ENCODE measurements at places on chromosomes 5 and 9.

DNA sequence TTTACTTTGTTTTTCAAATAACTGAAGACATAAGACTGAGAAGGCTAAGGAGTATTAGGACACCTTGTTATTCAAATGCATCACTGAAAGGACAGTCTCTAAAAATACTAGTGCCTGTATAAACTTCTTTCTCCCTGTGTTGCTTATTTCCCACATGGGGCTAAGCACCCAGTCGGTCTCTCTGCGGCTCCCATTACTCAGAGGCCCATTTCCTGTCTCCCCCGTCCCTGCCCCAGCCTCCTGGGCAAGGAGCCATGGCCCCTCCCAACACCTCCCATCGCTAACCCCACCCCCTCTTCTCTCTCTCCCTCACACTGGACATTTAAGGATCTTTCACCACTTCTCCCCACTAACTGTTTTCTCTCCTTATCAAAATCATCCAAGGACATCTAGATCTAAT is 81.9 kb downstream of the EBF1 start:
- no peak for DNase-seq

GRCh38 chr5:148961261-148962199 is 101.3 kb downstream of the SH3TC2 start:
- DNase-seq = no peak

- peak; percentile 28 for DNase-seq
These were observed 6.5 kb downstream of the LRRC26 start for GRCh38 chr9:137163365-137163715.

DNA sequence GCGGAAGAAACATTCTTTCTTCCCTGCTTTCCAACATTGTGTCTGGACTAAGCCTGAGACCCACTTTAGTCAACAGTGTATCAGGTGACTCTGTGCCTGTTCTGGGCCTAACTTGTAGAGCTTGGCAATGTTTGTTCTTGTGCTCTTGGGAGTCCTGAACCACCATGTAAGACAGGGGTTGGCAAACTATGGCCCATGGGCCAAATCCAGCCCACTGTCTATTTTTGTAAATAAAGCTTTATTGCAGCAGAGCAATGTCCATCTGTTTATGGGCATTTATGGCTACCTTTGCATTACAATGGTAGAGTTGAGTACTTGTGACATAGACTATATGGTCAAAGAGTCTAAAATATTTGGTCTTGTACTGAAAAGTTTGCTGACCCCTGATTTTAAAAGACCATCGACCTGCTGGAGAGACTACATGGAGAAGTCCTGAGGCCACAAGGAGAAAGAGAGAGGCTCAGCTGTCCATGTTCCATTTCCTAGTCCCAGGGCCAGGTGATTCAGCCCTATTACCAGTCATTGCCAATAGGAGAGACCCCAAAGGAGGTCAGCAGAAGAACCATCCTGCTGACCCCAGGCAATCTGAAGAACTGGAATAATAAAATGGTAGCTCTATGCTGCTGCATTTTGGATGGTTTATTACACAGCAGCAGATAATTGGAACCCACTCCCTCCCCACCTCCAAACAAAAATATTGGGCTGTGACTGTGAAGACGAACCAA is 211.3 kb downstream of the AUH start:
- no peak for DNase-seq

GRCh38 chr5:140311011-140311467 is 8.1 kb upstream of the PFDN1 start:
- DNase-seq = no peak

DNA sequence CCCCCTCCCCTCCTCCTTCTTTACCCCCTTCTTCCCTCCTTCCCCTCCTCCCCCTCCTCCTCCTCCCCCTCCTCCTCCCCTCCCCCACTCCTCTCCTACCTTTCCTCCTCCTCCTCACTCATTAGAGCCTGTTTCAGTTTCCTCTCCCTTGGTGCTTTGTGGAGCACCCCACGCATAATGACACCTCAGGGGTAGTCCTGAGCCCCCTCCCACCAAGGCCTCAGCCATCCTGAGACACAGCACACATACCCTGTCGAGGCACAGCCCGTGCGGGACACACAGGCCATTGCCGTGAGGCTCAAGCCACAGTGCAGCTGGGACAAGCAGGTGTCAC is 35.4 kb downstream of the HK3 start:
- DNase-seq = no peak

DNA sequence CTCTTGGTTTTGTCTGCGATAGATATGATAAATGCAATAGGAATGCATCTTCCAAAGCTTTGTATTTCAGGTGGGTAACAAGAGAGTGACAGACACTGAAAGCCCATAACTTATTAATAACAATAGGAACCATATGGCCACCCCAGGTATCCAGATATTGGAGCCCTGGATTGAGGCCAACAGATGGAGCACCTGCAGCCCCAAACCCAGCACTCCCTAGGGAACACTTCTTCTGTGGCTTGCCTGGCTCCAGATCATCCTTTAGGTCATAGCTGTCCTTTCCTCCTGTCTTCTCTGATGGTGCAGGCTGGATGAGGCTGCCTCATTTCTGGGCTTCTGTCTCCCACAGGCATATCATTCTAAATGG is 5.0 kb upstream of the IL3 start:
- DNase-seq = no peak

DNA sequence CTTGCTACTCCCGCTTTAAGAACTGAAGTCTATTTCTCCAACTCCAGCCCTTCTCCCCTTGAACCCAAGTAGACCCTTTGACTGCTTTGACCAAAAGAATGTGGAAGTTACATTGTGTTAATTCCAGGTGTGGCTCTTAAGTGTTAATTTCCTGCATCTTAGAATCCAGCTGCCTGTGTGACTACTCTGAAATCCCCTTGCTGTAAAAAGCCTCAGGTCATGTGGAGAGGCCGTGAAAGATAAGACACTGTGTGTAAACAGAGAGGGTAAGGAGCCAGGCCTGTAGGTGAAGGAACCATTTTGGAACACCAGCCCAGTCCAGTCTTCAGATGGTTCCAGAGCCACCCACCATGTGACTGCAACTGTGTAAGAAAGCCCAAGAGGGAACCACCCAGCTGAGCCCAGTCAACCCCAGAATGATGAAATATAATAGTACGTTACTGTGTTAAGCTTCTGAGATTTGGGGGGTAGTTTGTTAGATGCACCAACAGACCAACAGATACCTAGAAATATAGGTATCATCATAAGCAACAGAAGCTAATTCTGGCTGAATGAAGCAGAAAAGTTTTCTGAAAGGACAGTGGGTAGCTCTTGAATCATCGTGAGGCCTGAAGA is 59.4 kb upstream of the CCDC112 start:
- DNase-seq = no peak

DNA sequence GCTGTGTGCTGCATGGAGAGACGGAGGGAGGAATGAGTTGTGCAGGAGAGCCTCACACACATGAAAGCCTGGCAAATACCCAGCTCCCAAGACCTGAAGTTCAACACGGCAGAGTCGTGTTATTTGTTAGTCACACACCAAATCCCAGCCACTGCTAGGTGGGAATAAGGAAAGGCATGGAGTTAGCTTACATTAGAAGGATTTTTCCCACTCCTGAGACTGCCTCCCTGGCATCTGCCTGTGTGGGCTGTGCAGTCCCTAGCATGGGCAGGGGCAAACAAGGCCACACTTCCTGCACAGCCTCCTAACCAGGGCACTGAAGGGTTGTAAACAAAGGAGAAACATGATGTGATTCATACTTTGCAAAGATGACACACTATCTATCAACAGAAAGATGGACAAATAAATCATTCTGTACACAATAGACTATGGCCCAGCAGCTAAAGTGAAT is 306.8 kb downstream of the SPOCK1 start:
- DNase-seq = peak; percentile 23

GRCh38 chr5:68482199-68482598 is 266.6 kb downstream of the PIK3R1 start:
- DNase-seq = no peak

- no peak for DNase-seq
These were observed 756 bp downstream of the VAV2 start for GRCh38 chr9:133991214-133991921.

DNA sequence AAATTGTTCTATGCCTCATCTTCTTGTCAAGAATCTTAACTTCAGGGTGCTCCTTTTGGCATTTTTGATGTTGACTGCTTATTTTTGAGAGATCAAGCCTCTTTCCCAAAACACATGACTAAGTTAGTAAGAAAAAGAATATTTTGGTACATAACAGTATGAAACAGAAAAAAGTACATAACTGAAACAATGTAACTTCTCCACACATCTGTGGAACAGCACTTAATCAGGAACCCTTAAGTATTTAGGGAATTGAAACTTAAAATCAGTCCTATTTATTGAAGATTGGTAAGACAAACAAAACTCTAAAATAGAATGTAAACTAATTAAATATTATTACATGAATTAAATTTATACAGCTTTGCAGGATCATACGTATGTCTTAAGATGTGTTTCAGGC is 103.4 kb downstream of the MELK start:
- no peak for DNase-seq

- DNase-seq = peak; percentile 99
These were observed at the start of gene DAB2 for GRCh38 chr5:39424736-39425637. Gene DAB2 (minus strand): TSS chr5:39424980. CDS start chr5:39394320, 30,660 bp downstream.

DNA sequence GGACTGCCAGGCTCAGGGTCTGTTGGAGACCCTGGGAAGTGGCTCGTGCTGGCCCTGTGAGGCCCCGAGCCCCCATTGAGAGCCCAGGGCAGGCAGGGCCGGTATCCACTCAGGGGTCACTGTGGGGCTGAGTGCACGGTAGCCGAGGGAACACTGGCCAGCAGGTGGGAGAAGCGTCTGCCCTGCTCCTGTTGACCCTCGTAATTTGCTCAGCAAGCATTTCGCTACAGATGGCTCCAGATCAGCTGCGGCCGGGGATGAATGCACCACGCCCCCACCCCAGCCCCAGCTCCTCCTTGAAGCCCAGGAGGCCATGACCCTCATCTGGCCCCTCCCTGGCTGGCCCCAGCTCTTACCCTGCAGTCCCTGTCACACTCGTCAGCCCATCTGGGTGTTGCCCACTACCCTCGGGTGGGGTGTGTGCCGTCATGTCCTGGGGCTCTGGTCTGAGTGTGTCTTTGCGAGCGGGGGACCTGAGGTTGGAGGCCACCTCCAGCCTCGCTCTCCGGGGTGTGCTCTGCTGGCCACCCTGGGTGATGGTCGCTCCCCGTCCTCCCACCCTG is 6.1 kb upstream of the NRARP start:
- DNase-seq = peak; percentile 44

GRCh38 chr5:125142458-125142857 is 396.0 kb upstream of the ZNF608 start:
- DNase-seq = no peak

DNA sequence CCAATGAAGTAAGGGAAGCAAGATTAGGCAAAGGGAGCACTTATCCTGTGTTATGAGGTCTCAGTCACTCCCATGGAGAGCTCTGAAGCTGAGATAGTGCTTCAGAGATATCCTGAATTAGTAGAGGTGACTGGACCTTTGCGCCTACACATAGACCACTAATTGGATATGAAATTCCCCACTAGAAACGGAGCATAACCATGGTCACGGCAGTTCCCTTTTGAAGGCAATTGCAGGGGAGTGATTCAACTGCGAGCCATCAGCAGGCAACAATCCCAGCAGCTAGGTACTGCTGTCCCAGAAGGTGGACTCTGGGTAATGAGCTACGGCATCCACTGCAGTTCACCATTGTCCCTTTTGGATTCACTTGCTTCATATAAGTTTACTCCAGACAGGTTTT is 267.7 kb upstream of the RASA1 start:
- DNase-seq = no peak

DNA sequence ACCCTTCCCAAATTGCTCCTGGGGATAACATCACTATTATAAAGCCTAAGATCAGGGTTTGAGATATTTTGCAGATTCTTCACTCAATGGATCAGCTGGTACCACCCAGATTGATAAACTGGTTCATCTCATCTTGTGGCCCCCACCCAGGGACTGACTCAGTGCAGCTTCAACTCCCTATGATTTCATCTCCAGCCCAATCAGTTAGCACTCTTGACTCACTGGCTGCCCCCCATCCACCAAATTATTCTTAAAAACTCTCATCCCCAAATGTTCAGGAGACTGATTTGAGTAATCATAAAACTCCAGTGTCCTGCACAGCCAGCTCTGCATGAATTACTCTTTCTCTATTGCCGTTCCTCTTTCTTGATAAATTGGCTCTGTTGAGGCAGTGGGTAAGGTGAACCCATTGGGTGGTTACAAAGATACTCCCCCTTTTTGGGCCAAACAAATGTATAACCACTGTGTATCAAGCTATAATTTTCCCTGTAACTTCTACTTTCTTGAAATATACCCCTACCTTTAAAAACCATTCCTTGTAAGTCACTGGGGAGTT is 263.3 kb upstream of the IL12B start:
- no peak for DNase-seq

- DNase-seq = no peak
These were observed 53.6 kb downstream of the HMHB1 start for GRCh38 chr5:143865426-143866025.

DNA sequence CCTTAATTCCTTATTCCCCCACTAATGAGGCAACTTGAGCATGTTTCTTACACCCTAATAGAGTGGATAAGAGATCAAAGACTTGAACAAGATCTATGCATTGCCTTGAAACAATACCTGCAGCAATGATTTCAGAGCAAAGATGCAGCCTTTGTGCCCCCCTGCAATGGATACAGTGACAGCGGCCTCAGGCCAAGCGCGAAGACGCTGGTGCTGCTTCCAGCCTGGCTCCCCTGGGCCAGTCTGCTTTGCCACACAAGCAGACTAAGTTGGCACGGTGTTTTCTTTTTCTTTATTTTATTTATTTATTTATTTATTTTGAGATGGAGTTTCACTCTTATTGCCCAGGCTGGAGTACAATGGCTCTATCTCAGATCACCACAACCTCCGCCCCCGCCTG is 179.8 kb upstream of the S1PR3 start:
- no peak for DNase-seq

GRCh38 chr5:43769571-43770355 is 166.8 kb downstream of the NNT start:
- no peak for DNase-seq

GRCh38 chr9:93307468-93308157 is 123.7 kb downstream of the WNK2 start:
- no peak for DNase-seq

DNA sequence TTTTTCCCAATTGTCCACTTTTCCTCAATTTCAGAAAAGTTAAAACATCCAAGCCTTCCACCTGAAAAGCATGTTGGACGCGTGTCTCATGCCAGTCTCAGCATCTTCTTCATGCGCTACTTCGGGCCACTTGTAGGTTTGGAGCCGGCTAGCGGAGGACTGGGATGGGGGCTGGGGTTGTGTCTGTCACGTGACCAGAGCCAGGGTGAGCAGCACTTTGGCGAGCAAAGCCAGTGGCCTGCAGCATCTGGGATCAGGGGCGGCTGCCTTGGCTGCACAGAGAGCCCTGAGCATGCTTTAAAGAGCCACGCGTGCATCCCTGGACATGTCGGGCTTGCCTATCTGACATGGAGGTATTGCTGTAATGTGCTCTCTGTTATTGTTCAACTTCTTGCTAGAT is 41.2 kb downstream of the SLC6A3 start:
- DNase-seq = no peak
